ENCODE measurements at places on chromosomes 1 and 21. TPM values are rescaled to one million over a fixed set of nuclear protein-coding genes. Genes with fewer than 3 reads are reported as not detected.
A peak's percentile ranks its signal among the peaks of the same experiment; 100 is the strongest.

GRCh38 chr1:109112056-109112651, 1.8 kb upstream of the ELAPOR1 start:
- H3K27ac ChIP-seq, result no peak overlapping the region
- no peak overlapping the region for H3K4me3 ChIP-seq
- H3K36me3 ChIP-seq, result no peaks in the 10 kb centered on the region
- H3K27me3 ChIP-seq, result peaks cover 81% of the 10 kb centered on the region
- peaks cover 10% of the 10 kb centered on the region for H3K4me1 ChIP-seq
- DNase-seq, result no peak

GRCh38 chr1:21886486-21887215, 50.5 kb downstream of the HSPG2 start:
- no peaks in the 10 kb centered on the region for H3K27me3 ChIP-seq
- H3K4me3 ChIP-seq, result no peak overlapping the region
- peaks cover 25% of the 10 kb centered on the region for H3K36me3 ChIP-seq
- DNase-seq, result no peak
- no peaks in the 10 kb centered on the region for H3K4me1 ChIP-seq
- H3K27ac ChIP-seq, result peak overlapping the region; percentile 45

DNA sequence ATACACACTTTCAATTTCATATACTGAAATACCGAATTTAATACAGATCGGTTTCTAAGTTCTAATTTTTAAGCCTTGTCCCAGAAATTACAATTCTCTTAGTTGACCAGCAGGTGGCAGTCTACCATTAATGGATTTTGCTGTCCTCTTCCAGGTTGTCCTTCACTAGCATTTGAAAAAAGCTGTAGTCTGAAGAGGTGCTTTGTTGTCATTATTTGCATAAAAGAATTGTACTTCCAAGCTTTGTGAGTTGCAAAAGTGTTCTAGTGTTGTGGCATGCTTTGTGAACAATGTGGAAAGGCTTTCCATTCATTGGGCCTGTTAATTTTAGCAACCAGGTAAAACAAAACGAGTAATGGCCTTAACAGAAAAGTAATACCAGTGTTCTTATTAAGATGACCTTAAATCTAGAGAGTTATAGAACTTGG, 193.6 kb downstream of the RPS6KC1 start:
- no peak overlapping the region for H3K4me3 ChIP-seq
- no peak for DNase-seq
- no peaks in the 10 kb centered on the region for H3K36me3 ChIP-seq
- no peak overlapping the region for H3K27ac ChIP-seq
- H3K4me1 ChIP-seq, result peaks cover 21% of the 10 kb centered on the region

DNA sequence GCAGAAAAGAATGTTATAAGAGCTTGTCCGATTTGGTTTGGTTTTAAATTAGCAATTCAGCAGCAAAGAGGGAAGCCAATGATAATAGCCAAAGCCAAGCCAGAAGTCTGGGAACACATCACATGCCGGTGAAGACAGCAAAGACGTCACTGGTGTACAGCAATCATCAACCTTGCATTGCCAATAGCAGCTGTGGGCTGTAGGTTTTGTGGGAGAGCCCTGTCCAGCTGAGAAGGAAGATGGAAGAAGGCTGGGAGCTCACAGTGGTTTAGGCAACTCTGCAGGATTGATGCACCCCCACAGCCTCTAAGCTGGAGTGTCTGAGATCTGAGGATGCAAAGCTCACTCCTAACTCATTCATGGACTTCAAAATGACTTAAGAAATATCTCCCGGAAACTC, 338.7 kb downstream of the SIPA1L2 start:
- H3K4me3 ChIP-seq, result no peak overlapping the region
- H3K27ac ChIP-seq, result no peak overlapping the region
- H3K27me3 ChIP-seq, result peaks cover 10% of the 10 kb centered on the region
- no peaks in the 10 kb centered on the region for H3K4me1 ChIP-seq
- no peaks in the 10 kb centered on the region for H3K36me3 ChIP-seq

DNA sequence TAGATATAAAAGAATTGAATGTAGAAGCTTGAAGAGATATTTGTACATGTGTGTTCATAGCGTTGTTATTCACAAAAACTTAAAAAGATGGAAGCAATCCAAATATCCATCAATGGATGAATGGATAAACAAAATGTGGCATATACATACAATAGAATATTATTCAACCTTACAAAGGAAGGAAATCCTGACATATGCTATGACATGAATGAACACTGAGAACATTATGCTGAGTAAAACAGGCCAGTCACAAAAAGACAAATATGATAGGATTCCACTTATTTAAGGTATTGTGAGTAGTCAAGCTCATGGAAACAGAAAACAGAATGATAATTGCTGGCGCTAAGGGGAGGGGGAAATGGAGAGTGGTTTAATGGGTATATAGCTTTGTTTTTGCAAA, 47.0 kb upstream of the DYRK1A start:
- no peak overlapping the region for H3K4me3 ChIP-seq
- no peak overlapping the region for H3K27ac ChIP-seq
- no peaks in the 10 kb centered on the region for H3K27me3 ChIP-seq
- H3K36me3 ChIP-seq, result no peaks in the 10 kb centered on the region

- no peak for DNase-seq
- no peak overlapping the region for H3K27ac ChIP-seq
- no peaks in the 10 kb centered on the region for H3K36me3 ChIP-seq
- peaks cover 27% of the 10 kb centered on the region for H3K4me1 ChIP-seq
- no peak overlapping the region for H3K4me3 ChIP-seq
Measured at GRCh38 chr1:87983841-87984240, 655.2 kb downstream of the LMO4 start.

- H3K36me3 ChIP-seq, result peaks cover 36% of the 10 kb centered on the region
- peak overlapping the region; percentile 99 for H3K4me3 ChIP-seq
- H3K4me1 ChIP-seq, result peaks cover 17% of the 10 kb centered on the region
- H3K27ac ChIP-seq, result peak overlapping the region; percentile 94
- H3K27me3 ChIP-seq, result no peaks in the 10 kb centered on the region
Measured at GRCh38 chr1:36306902-36307456, 811 bp downstream of the SH3D21 start.

DNA sequence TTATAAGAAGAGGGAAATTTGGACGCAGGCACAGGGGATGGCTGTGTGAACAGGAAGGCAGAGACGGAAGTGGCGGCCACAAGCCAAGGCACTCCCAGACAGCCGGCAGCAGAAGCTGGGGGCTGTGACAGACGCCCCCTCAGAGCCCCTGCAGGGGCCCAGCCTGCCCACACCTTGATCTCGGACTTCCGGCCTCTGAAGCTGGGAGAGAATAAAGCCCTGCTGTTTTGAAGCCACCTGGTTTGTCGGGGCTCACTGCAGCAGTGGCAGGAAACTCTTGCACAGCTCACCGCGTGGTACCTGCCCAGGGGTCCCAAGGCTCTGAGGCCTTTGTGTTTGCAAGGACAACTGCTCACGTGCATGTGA, 13.7 kb downstream of the MEGF6 start:
- H3K27ac ChIP-seq, result peak overlapping the region; percentile 88
- H3K4me1 ChIP-seq, result peaks cover 20% of the 10 kb centered on the region
- no peak overlapping the region for H3K4me3 ChIP-seq
- H3K36me3 ChIP-seq, result no peaks in the 10 kb centered on the region

DNA sequence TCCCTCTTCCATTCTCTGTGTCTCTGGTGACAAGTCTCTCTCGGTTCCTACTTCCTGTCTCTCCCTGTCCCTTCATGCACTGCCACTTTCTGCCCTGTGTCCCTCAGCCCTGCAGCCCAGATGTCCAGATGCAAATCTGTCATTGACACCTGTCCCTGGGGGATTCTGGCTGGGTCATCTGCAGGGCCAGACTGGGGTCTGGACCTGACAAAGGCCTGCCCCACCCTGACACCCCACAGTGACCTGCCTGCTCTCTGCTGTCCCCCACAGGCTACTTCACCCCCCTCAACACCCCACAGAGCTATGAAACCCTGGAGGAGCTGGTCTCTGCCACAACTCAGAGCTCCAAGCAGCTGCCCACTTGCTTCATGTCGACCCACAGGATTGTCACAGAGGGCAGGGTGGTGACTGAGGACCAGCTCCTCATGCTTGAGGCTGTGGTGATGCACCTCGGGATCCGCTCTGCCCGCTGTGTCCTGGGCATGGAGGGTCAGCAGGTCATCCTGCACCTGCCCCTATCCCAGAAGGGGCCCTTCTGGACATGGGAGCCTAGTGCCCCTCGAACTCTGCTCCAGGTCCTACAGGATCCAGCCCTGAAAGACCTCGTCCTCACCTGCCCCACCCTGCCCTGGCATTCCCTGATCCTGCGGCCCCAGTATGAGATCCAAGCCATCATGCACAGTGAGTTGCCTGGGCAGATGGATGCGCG, 7.2 kb downstream of the THEMIS2 start:
- 0 out of 2 replicates have a peak, but pooled peaks cover 3% of the 10 kb centered on the region for H3K36me3 ChIP-seq
- H3K27ac ChIP-seq, result peak overlapping the region; percentile 28
- H3K4me1 ChIP-seq, result no peaks in the 10 kb centered on the region
- no peaks in the 10 kb centered on the region for H3K27me3 ChIP-seq
- DNase-seq, result no peak

Gene ARMH1
- total RNA-seq, result 0.78 TPM

Gene S100A2
- 1.6 TPM for total RNA-seq

Gene KIF14
- 20.7 TPM for total RNA-seq
